Fibroblast of skin of abdomen (primary cell): ENCODE measurements at places on chromosomes 1 and 21.

DNA sequence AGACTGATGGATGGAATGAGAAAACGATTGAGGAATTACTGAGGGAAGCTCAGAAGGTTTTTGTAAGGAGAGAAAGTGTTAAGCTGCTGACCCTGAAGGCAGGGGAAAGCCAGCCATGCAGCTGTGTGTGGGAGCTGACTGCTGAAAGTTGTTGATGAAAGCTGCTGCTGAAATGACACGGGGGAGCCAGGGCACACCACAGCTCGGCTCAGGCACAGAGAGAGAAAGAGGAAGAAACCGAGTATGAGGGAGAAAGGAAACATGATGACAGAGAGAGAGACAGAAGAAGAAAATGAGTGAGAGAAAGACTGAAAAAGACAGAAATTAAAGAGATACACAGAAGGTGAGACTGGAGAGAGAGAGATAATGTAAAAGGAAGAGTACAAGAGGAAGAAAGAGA lies 115.5 kb downstream of the LRRC53 start:
- DNase-seq, result no peak

- peak; percentile 55 for DNase-seq
These were observed 46.5 kb upstream of the COA6 start for GRCh38 chr1:234326497-234327366.

GRCh38 chr1:78408810-78409209 lies 82.0 kb upstream of the PTGFR start:
- DNase-seq, result peak; percentile 47

DNA sequence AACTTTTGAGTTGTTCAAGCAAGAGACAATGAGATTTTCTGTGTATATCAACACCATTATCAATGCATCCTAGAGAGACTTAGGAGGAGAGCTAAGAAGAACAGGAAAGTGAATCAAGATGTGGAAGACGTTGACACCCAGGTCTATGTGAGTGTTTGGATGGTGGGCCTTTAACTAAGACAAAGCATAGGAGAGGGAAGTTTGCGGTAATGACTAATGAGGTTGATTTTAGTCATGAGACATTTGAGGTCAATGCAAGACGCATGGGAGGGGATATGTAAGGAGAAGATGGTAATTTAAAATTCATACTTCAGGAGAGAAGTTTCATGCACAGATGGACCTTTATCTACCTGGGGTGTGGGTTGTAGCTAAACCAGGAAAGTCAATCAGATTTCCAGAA lies 269.6 kb downstream of the VAV3 start:
- peak; percentile 7 for DNase-seq

GRCh38 chr21:29436143-29436542 lies 137.4 kb downstream of the BACH1 start:
- DNase-seq, result no peak

GRCh38 chr1:32388641-32389040 lies 5.6 kb downstream of the BSDC1 start:
- DNase-seq, result no peak

DNA sequence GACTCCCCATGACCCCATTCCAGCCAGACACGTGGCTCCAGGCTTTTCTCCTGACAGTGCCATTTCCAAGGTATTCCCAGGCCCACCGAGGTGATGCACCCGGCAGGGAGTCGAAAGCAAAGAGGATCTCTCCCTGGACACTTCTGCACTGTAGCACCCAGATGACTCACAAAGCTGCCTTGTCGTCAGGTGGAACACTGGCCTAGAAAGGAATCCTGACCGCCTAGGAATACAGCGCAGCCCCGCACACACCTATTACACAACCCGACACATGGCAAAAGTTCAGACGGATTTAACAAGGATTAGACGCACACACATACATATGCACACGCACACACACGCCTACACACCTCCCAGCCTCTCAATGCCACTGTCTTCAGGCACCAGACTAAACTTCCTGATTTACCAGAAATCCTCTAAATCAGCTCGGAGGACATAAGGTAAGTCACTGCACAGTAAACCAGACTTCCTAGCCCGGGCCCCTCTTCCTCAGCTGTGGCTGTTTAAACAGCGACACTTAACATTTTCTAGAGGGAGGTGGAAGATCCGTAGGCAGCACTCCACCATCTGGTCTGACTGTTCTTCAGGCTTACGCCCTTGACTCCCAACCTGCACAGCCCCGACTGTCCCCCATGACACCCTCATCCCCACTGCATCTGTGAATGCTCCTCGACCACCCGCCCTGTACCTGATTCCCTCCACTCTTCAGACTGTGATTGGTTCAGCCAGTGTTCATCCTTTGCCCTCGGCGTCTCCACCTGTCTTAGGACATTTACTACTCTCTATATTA lies 12.7 kb downstream of the FAM89A start:
- no peak for DNase-seq
